Esophagus muscularis mucosa (tissue), 4 donors: ENCODE measurements at places on chromosomes 6 and 20. TPM values are rescaled to one million over a fixed set of nuclear protein-coding genes. Genes with fewer than 3 reads are reported as not detected.

The EFCAB8 gene
- not detected for total RNA-seq

- H3K27me3 ChIP-seq = peaks cover 5% of the 10 kb centered on the region
- H3K4me1 ChIP-seq = peaks cover 3% of the 10 kb centered on the region
- no peak overlapping the region for H3K4me3 ChIP-seq
- no peaks in the 10 kb centered on the region for H3K36me3 ChIP-seq
These were observed 13.6 kb upstream of the SSTR4 start for GRCh38 chr20:23021541-23021940.

The ENPP5 gene
- 0.50 TPM for total RNA-seq

DNA sequence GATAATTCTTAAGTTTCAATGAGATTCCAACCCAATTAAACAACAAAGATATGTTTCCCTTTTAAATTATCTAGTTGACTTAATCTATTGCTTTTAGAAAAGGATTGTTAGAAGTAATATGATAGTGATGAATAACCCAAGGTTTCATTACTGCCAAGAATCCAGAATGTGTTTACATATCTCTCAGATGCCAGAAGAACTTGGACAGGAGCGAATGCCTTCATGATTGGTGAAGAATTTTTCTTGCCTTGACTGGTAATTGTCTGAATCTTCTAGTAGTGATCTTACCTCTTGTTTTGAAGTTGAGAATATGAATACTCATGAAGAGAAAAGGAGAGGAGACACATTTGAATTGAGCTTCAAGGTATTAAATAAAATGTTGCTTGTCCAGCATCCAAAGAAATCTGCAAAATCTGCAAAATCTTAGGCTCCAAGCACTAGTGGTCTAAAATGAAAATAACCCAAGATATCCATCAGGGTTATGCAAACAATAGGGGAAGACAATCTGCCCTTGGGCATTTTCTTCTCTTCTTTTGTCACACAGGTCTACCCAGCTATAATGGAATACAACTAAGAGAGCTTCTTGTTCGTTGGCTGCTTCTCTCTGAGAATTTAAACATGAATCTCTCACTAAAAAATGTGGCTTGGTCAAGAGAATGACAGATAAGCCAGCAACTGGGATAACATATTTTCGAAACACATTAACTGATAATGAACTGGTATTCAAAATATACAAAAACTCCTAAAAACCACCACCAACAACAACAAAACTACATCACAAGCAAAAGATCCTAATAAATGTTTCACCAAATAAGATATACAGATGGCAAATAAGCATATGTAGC, 928.9 kb downstream of the EYS start:
- no peak overlapping the region for H3K27ac ChIP-seq
- H3K36me3 ChIP-seq = no peaks in the 10 kb centered on the region
- no peaks in the 10 kb centered on the region for H3K27me3 ChIP-seq
- no peak for DNase-seq
- no peak overlapping the region for H3K4me3 ChIP-seq
- no peaks in the 10 kb centered on the region for H3K4me1 ChIP-seq

The DZANK1 gene
- 1.4 TPM for total RNA-seq

- no peaks in the 10 kb centered on the region for H3K27me3 ChIP-seq
- H3K27ac ChIP-seq = no peak overlapping the region
- no peak overlapping the region for H3K4me3 ChIP-seq
These were observed 40.2 kb upstream of the IFNGR1 start for GRCh38 chr6:137259349-137259748.

GRCh38 chr6:151761851-151762250, 45.6 kb upstream of the ESR1 start:
- H3K4me3 ChIP-seq = no peak overlapping the region
- peaks cover 8% of the 10 kb centered on the region for H3K4me1 ChIP-seq
- no peak for DNase-seq

GRCh38 chr6:89410788-89411144, 1.3 kb downstream of the RRAGD start:
- H3K4me1 ChIP-seq = peaks cover 21% of the 10 kb centered on the region
- H3K27me3 ChIP-seq = no peaks in the 10 kb centered on the region
- H3K27ac ChIP-seq = peak overlapping the region; percentile 86

- peaks cover 63% of the 10 kb centered on the region for H3K4me1 ChIP-seq
- no peak overlapping the region for H3K4me3 ChIP-seq
- no peak for DNase-seq
- H3K27me3 ChIP-seq = no peaks in the 10 kb centered on the region
- no peaks in the 10 kb centered on the region for H3K36me3 ChIP-seq
- peak overlapping the region; percentile 80 for H3K27ac ChIP-seq
These were observed 9.0 kb upstream of the SLC2A12 start for GRCh38 chr6:134061440-134061839.

DNA sequence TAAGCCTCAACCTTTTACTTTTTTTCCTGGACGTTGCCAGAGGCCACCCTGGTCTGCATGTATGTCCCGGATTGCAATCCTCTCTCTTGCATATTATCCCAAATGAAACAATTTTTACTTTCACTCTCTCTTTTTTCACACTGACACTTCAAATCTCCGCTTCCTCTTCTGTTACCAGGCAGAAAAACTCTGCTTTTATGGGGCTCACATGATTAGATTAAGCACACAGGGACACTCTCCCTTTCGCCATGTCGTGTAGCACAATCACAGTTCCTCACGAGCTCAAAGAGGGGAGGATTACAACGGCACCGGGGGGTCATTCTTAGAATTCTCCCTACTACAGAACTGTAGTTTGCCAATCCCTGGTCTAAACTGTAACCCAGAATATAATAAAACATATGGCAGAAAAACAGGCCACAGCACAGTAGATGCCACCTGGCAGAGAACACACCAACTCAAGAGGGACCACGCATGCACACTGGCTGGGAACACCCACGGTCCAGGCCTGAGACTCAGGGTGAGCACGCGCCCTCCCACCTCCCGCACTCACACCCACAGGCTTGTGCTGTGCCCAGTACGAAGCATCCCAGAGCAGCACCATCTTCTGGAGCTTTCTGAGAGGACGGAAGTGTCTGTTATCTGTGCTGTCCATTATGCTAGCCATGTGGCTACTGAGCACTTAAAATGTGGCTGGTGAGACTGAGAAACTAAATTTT, 288.7 kb downstream of the KIF16B start:
- H3K4me3 ChIP-seq = no peak overlapping the region
- no peak for DNase-seq
- no peak overlapping the region for H3K27ac ChIP-seq
- H3K27me3 ChIP-seq = no peaks in the 10 kb centered on the region

The SLC24A3 gene
- 7.3 TPM for total RNA-seq

The SLA2 gene
- 0.26 TPM for total RNA-seq

DNA sequence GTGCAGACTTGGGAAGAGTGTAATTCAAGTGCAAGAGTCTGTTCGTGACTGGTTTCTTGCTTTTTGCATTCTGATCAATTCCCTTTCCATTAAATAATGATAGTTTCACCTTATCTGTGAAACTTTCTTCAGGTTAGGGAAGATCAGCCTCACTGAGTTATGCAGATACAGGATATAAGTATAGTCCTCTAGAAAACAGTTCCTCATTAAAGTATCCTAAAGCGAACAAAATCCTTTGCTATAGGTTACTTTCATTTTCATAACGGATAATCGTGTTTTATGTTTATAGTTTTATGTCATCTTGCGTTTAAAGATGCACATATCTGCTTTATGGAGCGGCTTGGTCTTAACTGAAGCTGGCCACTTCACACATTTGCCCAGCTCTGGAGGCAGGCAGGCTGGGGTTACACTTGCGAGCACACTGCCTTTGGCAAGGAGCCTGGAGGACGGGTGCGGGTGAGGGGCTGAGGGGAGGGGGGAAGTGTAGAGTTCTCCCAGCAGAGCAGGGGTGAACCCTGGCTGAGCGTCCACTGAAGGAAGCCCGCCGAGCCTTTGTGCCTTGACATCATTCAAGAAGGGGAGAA, 123.5 kb upstream of the IFNGR1 start:
- no peak overlapping the region for H3K27ac ChIP-seq

The PDE10A gene
- 8.8 TPM for total RNA-seq

GRCh38 chr6:80217794-80218193, 111.3 kb downstream of the BCKDHB start:
- H3K4me3 ChIP-seq = no peak overlapping the region
- no peaks in the 10 kb centered on the region for H3K4me1 ChIP-seq
- no peaks in the 10 kb centered on the region for H3K36me3 ChIP-seq
- DNase-seq = no peak

The TRIM40 gene
- not detected for total RNA-seq

- no peaks in the 10 kb centered on the region for H3K36me3 ChIP-seq
- no peaks in the 10 kb centered on the region for H3K4me1 ChIP-seq
- no peak overlapping the region for H3K4me3 ChIP-seq
- H3K27ac ChIP-seq = no peak overlapping the region
- DNase-seq = no peak
- H3K27me3 ChIP-seq = no peaks in the 10 kb centered on the region
These were observed 19.9 kb downstream of the SMPDL3A start for GRCh38 chr6:122809001-122809400.

The UST gene
- total RNA-seq = 46.3 TPM

The COL12A1 gene
- total RNA-seq = 309 TPM

DNA sequence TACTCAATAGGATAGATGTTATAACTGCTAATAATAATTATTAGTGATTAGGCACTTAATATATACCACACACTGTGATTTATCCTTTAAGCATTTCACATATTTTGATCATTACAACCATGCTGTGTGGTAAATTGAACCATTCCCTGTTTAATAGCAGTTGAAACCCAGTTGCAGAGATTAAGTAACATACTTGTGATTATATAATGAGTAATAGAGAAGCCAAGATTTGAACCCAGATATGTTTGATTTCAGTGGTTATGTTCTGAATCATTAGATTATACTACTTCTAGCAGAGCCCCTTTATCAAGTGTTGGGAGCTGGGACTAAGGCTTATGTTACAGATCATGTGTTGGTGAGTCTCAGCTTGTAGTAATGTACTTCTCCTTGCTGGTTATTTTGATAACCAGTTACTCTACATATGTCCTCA, 44.1 kb downstream of the STK4 start:
- no peak for DNase-seq
- peaks cover 5% of the 10 kb centered on the region for H3K36me3 ChIP-seq
- peaks cover 15% of the 10 kb centered on the region for H3K4me1 ChIP-seq
- H3K4me3 ChIP-seq = no peak overlapping the region

DNA sequence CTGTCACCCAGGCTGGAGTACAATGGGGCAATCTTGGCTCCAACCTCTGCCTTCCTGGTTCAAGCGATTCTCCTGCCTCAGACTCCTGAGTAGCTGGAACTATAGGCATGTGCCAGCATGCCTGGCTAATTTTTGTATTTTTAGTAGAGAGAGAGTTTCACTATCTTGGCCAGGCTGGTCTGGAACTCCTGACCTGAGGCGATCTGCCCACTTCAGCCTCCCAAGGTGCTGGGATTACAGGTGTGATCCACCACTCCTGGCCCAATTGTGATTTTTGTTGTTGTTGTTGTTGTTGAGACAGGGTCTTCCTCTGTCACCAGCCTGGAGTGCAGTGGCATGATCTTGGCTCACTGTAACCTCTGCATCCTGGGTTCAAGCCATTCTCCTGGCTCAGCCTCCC, 69.3 kb downstream of the CBFA2T2 start:
- H3K27ac ChIP-seq = no peak overlapping the region
- DNase-seq = no peak
- no peaks in the 10 kb centered on the region for H3K27me3 ChIP-seq
- no peak overlapping the region for H3K4me3 ChIP-seq
- H3K4me1 ChIP-seq = peaks cover 47% of the 10 kb centered on the region

GRCh38 chr6:155067956-155068615, 73.0 kb downstream of the TIAM2 start:
- no peak for DNase-seq
- no peaks in the 10 kb centered on the region for H3K36me3 ChIP-seq
- no peaks in the 10 kb centered on the region for H3K27me3 ChIP-seq
- no peak overlapping the region for H3K4me3 ChIP-seq
- no peak overlapping the region for H3K27ac ChIP-seq
- H3K4me1 ChIP-seq = no peaks in the 10 kb centered on the region

- H3K4me3 ChIP-seq = no peak overlapping the region
- no peaks in the 10 kb centered on the region for H3K4me1 ChIP-seq
- no peaks in the 10 kb centered on the region for H3K27me3 ChIP-seq
These were observed 393.5 kb downstream of the NKAIN2 start for GRCh38 chr6:124197148-124197547.
